ENCODE measurements at places on chromosomes 11 and 22.
A peak's percentile ranks its signal among the peaks of the same experiment; 100 is the strongest.

GRCh38 chr11:12291766-12292165, 85.6 kb upstream of the PARVA start:
- DNase-seq, result no peak

DNA sequence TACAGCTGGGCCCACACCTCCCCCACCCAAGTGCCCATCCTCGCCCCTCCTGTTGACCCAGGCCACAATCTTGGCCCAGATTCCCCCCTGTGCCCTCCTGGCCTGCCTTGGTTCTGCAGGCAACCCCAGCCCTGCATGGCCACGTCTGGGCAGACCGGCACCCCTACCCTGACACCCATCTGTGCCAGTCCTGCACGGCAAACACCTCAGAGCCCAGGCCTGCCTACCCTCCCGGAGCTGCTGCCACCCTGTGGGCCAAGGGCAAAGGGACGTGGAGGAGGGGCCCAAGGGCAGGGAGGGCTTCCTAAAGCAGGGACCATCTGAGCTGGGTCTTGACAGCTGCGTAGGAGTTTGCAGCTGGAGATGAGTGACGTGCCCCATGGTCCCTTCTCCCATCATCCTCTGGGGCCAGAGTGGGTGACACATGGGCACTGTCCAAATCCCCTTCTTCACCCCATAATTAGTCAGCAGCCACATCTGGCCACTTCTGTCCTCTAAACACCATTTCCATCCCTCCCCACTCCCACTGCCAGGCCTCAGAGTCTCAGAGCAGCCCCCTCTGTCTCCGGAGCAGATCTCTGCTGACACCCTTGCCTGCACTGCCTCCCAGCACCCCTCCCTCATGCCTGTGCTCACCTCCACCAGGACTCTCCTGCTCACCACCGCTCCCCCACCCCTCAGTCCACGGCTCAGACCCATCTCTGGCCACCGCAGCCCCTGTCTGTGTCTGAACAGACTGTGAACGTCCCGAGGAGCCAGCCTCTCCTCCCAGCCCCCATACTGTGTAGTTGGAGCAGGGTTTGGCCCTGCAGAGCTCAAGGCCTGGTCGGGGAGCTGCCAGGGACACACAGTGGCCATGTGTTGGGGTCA, 35.6 kb upstream of the PPARA start:
- DNase-seq, result no peak

- no peak for DNase-seq
These were observed 317.1 kb downstream of the NTM start for GRCh38 chr11:131687291-131688047.

DNA sequence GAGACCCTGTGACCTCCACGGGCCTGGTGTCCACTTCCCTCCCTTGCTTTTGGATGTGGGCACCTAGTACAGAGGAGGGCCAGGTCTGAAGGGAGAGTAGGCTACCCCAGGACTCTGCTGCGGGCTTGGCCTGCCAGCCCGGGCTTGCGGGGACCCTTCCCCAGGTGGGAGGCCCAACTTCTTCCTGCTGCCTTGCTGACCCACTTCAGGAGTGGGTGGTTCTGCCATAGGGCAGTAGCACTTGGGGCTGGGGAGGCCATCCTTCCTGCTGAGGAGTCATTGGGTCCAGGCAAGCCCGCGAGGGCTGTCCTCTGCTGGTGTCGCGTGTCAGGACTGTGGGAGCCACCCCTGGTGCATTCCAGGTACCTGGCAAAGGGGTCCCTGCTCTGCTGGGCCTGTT, 1250.0 kb downstream of the BRD1 start:
- no peak for DNase-seq

DNA sequence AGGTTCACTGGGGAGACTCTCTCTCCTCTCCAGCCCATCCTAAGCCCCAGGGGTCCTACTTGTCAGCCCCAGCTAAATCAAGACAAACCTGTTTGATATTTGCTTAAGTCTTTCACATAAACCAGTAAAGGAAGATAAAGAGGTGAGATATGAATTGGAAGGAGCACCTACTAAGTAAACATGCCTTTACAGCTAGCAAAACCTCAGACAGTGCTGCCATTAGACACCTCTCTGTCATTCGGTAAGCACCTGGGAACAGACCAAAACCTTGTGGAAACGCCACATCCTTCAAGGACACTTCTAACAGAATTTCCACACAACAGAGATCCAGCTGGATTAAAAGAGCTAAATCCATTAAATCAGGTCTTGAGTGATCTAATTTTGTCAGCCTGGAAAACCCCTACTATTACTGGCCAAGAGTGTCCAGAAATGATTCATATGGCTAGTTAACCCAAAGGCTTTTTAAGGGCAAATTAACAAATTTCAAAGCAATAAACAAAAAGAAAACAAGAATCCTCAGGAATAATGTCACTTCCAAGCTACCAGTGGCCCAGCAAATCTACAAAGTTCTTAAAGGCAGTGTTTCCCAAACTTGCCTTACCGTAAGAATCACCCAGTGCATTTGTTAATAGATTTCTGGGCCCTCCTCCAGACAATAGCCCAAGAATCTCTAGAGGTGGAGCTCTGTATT, 2.4 kb downstream of the VPS37C start:
- no peak for DNase-seq

GRCh38 chr22:33811686-33812085, 108.6 kb downstream of the LARGE1 start:
- peak; percentile 26 for DNase-seq

GRCh38 chr11:7030836-7031235, 10.6 kb downstream of the NLRP14 start:
- DNase-seq, result no peak

- DNase-seq, result no peak
These were observed 66.4 kb downstream of the IGLL1 start for GRCh38 chr22:23513705-23514104.

Data from renal cortex interstitium (tissue), 15 donors.